Activated CD4-positive, alpha-beta T cell treated with anti-CD3 and anti-CD28 coated beads for 24 hours (primary cell): ENCODE measurements at places on chromosomes 6 and 20.

GRCh38 chr20:19944772-19945459 lies 72.2 kb upstream of the NAA20 start:
- DNase-seq, result no peak

DNA sequence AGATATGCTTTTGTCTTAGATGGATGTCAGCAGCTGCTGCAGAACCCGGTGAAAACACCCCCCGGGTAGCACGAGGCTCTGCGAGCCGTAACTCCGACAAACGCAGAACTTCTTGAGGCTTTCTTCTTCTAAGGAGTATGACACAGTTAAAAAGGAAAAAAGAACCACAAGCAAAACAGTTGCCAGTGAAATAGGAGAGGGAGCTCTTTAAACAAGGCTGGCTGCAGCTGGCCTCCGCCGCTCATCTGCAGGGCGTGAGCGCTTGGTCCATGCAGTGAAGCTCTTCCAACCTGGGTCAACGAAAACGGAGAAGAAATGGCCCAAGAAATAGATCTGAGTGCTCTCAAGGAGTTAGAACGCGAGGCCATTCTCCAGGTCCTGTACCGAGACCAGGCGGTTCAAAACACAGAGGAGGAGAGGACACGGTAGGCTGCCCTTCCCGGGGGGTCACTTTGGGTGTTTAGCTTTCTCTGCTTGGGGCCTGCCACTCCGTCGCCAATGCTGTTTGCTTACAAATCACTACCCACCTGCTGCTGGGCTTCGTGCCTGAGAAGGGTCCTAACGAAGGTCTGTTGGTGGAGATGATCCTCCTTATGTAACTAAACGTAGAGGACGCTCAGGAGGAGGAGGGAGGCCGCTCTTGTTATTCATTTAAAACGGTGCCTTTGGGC lies 13.2 kb downstream of the SYTL3 start:
- no peak for DNase-seq

DNA sequence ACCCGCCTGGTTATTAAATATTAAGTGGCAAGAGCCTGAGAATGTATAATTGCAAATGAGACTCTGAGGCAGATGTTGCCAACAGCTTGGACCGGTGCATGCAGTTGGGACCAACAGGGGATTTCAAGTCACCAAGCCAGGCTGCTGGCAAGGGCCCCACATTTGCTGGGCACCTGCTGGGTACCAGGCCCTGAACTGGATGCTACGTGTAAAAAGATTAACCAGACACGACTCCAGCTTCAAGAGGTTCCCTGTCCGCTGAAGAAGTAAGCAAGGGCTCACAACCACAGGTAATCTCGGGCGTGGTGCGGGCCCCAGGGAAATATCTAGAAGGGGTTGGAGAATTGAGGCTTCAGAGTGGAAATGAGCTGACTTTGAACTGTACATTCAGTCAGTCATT lies 13.2 kb upstream of the SIRPA start:
- DNase-seq, result no peak

GRCh38 chr20:17385798-17386197 lies 145.4 kb downstream of the BFSP1 start:
- DNase-seq, result no peak

DNA sequence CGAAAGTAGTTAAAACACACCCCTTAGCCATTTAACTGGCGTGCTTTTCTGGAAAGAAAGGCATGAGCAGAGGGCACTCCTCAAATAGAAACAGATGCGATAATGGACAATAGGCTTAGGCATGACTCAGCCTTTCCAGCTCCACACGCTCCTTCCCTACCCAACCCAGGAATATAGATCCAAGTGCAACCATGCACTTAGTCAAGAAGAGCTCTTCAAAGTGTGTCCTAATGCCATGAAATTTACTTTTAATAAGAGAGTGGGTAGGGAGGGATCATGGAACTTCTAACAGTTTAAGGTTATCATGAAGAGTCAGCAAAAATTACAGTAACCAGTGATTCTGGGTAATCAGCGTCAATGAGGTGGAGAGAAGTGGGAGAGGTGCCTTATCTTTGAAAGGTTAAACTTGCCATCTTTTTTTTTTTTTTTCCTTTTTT lies 2.4 kb upstream of the EFHC1 start:
- no peak for DNase-seq

GRCh38 chr6:164106345-164106769 lies 691.8 kb downstream of the QKI start:
- no peak for DNase-seq

GRCh38 chr6:15879371-15880261 lies 216.8 kb upstream of the DTNBP1 start:
- peak; percentile 31 for DNase-seq

GRCh38 chr6:44558832-44559251 lies 171.3 kb downstream of the CDC5L start:
- DNase-seq, result no peak

DNA sequence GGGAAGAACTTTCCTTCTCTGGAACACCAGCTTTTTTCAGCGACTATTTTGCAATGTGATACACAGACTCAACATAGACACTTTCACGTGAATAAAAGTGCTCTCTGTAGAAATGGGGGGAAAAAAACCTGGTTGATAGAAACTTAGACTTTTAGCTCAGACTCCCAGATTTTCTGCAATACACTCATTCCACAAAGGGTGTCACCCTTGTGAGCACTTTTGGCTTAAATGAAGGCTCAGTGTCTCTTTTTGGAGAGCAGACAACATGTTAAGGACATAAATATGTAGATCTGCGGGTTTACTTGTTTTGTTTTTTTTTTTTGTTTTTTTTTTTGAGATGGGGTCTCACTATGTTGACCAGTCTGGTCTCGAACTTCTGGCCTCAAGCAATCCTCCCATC lies 579.6 kb downstream of the PTPRT start:
- DNase-seq, result no peak

GRCh38 chr6:34235307-34236130 lies 1.2 kb upstream of the HMGA1 start:
- DNase-seq, result no peak

- no peak for DNase-seq
Measured at GRCh38 chr6:113854531-113855499, 2.3 kb upstream of the MARCKS start.

DNA sequence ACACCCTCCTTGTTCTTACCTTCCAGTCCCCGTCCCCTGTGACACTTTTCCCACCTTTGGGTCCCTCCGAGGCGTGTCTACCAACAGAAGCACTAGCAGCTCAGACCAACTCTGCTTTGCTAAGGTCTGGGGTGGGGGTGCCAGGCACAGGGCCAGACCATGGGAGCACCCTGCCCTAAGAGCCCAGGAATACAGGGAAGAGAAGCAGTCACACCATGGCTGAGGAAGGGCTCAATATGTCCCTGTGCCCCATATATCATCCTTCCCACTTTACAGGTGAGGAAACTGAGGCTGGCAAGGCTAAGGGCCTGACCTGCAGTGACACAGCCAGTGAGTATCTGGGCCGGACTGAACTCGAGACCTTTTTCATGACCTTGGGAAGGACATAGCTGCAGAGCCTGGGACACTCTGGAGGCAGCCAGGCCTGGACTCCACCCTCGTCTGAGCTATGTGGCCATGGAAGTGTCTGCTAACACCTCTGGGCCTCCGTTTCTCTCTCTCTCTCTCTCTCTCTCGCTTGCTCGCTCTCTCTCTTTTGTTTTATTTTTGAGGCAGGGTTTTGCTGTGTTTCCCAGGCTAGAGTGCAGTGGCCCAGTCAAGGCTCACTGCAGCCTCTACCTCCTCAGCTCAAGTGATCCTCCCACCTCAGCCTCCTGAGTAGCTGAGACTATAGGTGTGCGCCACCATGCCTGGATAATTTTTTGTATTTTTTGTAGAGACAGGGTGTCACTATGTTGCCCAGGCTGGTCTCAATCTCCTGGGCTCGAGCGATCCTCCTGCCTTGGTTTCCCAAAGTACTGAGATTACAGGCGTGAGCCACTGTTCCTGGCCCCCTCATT lies 156.7 kb downstream of the GRM4 start:
- DNase-seq, result no peak

DNA sequence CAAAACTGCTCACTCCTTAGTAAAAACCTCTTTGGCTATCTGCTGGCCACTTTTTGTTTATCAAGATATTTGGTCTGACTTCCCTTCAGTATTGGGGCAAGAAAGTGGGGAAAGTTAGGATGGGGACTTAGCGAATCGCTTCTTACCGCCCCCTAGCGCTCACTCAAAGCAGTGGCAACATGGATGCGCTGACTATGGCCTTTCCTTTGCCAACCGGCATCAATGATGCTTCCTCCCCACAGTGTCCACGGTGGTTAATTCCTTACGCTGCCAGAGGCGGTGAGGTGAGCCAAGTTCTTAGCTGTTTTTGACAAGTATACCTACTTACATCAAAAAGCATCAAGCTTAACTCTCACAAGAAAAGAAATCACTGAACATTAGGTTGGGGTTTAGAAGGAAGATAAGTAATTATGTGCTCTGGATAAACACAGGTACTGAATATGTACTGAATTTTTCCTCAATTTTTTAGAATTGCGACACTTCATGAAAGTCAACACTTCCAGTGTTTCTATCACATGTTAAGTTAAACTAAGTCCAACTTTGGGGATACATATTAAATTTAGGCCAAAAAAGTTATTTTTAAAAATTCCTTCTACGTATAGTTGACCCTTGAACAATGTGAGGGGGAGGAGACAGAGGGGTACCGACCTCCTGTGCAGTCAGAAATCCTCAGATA lies 86.7 kb downstream of the GMDS start:
- no peak for DNase-seq

GRCh38 chr6:111810294-111811131 lies 62.7 kb downstream of the FYN start:
- DNase-seq, result no peak

GRCh38 chr20:61414455-61414991 lies 162.5 kb downstream of the CDH4 start:
- DNase-seq, result no peak

DNA sequence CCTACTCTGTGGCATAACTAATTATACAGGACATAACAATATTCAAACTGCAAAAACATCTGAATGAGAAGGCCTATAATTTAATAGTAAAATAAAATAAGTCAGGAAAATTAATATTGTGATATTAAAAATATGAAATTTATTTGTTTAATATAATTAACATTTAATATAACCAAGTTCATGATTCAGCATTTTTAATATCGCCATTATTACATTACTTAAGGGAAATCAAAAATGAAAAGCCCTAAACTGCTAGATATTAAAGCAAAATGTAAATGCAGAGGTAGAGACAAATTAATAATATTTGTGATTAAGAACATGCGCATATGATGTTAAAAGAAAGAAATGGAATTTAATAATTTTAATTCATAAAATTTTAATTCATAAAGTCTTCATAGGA lies 683.4 kb upstream of the EYS start:
- no peak for DNase-seq

GRCh38 chr6:159533568-159533967 lies 159.5 kb downstream of the SOD2 start:
- DNase-seq, result no peak

GRCh38 chr6:128803911-128804310 lies 79.0 kb upstream of the LAMA2 start:
- no peak for DNase-seq

DNA sequence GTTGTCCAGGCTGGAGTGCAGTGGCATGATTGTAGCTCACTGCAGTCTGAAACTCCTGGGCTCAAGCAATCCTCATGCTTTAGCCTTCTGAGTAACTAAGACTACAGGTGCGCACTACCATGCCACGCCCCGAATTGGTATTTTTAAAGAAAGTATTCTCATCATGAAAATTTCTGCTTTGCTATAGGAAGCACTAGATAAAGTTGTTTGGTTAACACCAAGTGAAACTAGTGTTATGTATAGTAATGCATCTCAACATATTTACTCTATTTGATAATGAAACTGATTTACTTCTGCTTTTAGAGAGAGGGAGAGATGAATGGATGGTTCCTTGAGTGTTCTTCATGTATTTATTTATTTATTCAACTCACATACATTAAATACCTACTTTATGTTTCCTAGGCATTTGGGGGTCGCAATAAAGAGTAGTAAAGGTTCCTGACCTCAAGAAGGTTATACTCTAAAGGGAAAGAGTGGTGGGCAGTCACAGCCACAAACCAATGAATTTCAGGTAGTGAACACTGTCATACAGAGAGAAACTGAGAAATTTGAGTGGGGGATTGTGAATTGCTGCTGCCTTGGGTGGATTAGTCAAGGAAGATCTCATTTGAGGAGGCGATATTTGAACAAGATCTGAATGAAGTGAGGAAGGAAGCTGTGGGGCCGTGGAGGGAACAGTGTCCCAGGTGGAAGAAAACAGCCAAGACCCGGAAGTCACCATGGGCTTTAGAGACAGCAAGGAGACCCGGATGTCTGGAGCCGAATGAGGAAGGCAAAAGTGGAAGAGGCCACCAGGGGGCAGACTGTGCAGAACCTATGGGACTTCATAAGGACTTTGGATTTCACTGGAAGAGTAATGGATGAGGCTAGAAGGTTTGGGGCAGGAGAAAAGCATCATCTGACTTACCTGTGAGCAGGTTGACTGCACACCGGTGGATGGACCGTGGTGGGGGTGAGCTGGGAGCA lies 185.6 kb downstream of the TSHZ2 start:
- DNase-seq, result no peak

DNA sequence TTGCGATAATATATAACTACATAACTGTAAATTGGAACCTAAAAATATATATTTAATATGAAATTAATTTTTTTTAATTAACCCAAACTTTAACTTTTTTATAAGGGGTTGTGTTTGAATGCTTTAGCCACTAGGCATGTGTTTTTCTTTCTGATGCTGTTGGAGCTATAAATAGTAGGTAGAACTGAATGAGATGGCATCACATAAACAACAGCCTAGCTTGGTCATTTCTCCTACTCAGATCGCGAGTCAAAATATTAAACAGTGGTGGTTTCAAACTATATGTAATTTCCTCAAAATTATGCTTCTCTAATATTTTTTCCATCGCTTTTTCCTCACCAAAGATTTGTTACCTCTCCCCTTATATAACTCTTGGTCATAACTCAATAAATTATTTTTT lies 243.2 kb downstream of the ARID1B start:
- DNase-seq, result no peak

DNA sequence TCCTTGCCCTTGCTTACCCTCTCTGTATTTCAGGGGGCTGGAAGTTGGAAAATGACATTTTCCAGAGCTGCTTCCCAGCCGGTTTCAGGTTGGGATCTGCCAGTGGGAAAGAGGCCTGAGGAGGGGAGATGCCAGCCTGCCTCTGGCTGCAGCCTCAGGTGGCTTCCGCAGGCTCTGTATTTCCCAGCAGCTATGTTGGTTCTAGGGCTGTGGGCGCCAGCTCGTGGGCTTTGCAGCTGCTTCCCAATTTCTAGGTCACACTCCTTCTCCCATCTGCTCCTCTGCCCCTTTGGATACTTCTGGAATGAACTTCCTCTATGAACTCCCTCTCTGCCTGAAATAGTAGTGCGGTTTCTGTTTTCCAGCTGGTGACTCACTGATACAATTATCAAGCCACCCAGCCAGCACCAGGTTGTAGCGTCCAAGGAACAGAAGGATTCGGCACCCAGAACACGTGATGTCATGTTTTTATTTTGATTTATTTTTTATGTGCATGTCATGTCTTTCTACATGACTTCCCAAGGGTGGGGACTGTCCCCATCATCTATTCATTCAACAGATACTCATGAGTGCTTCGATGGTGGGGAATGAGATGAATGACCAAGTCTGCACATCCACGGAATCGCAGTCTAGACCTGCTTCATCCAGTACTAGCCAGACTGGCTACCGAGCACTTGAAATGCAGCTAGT lies 38.0 kb downstream of the TGM2 start:
- DNase-seq, result no peak

GRCh38 chr6:116139917-116140316 lies 14.0 kb upstream of the COL10A1 start:
- DNase-seq, result no peak

- no peak for DNase-seq
Measured at GRCh38 chr6:111959766-111960165, 86.5 kb upstream of the FYN start.

- no peak for DNase-seq
Measured at GRCh38 chr6:154624038-154624599, 109.1 kb upstream of the SCAF8 start.
